ENCODE measurements at places on chromosomes 6 and 20.

GRCh38 chr20:9615766-9616454 lies 101.5 kb downstream of the LAMP5 start:
- peak; percentile 21 for DNase-seq

GRCh38 chr20:58576603-58576970 lies 61.4 kb upstream of the APCDD1L start:
- no peak for DNase-seq

GRCh38 chr6:2940010-2940850 lies 31.1 kb downstream of the SERPINB6 start:
- DNase-seq, result no peak

DNA sequence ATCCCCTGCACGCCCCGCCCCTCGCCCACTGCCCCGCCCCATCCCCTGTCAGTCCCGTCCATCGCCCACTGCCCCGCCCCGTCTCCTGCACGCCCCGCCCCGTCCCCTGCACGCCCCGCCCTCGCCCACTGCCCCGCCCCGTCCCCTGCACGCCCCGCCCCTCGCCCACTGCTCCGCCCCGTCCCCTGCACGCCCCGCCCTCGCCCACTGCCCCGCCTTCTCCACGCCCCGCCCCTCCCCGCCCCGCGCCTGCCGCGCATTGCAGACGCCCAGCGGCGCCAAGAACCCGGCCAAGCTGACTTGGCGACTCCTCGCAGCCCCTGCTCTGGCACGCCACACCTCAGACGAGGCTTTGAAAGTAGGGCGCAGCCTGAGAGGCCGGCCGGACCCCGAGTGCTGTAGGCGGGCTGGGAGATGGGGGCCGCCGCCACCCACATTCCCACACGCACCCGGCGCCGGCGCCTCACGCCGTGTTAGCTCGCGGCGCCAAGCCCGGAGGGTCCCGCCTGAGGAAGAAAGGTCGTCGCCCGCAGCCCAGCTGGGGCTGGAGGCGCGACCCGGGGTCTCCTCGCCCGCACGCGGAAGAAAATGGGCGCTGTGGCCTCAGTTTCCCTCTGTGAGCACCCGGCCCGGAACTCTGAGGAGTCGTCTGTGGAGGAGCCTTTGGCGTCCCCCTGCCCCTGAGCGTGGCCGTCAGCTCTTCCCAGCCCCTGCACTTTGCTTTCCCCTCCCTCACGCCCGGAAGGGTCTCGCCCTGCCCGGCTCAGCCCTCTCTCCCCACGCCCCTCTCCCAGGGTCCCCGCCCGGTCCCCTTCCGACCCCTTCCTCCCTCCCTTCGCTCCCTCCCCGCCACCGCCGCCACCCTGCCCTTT lies at the start of gene RAD21L1:
RAD21L1 (plus strand) TSS at position 262 of the 872 bp plus-strand sequence. CDS start 2,410 bp downstream, outside the sequence.
- DNase-seq, result peak; percentile 46

DNA sequence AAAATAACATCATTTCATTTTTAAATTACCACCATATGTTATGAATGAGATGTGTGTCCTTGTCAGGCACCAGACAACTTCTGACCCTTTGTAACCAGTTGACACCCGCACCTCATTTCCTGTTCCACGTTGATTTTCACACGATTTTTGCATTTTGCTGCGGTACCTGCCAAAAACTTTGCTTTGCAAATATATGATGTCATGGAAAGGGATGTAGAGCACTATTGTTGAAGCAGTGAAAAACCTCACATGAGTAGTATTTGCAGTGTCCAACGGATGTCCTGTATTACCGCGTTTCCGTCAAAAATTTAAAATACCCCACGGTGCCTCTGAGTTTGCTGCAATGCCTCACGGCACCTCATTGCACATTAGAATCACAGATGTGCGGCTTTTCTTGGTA lies 115.6 kb downstream of the MTHFD1L start:
- no peak for DNase-seq

DNA sequence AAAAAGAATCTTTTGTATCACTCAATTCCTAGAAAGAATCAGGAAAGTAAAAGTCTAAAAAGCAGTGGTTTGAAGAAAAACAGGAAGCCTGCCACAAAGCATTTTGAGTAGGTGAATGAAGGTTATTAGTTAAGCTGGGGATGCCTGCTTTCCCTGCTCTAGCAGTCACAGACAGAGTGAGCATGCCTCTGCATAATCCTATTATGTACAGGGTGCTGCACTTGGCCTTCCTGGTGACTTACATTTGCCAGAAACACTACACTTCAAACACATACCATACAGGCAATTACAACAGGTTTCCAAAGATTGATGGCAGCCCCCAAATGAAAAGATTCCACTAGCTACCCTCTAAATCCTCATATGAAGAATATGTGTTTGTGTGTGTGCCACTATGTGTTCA lies 130.8 kb downstream of the TPBG start:
- DNase-seq, result no peak

DNA sequence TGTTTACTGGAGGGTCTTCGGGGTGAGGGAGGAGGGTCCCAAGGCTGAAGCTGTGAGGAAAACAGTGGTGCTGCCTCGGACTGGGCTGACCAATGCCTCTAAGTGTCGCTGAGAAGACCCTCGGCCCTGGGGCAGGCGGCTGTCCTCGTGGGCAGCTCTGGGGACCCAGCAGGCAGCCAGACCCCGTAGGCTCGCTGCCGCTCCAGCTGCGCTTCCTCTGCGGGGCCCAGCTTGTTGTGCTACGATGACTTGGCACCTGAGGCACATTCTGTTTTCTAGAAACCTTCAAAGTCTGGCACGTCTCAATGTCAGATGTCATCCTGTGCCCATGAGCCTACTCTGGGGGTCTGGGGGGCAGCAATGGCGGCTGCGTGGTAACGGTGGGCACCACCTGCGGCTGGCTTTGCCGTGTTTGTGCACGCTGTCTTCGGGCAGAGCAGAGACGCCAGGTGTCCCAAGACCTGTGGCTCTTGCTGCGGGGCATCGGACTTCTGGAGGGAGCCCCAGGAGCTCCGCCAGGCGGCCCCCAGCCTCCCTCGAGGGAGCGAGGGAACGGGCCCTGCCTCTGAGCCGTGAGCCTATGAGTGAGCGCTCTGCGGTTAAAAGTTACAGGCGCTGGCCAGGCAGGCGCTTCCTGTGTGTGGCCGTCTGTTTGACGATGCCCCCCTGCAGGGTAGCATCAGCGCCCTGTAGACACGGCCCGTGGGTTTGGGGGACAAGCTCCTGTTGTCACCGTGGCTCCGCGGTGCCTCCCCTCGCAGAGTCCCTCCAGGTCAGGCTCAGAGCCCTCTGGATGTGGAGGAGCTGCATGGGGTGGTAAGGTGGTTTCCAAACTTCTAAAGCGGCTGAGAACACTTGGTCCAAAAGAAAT lies 6.8 kb downstream of the SLC17A9 start:
- no peak for DNase-seq

- no peak for DNase-seq
Observed at GRCh38 chr6:45645302-45645701, 267.6 kb upstream of the SUPT3H start.
